ENCODE measurements at places on chromosomes 2 and 18. TPM values are rescaled to one million over a fixed set of nuclear protein-coding genes. Genes with fewer than 3 reads are reported as not detected.

LRRTM4 gene
- not detected for total RNA-seq

DNER gene
- 1.2 TPM for total RNA-seq

SLC38A11 gene
- not detected for total RNA-seq

DNA sequence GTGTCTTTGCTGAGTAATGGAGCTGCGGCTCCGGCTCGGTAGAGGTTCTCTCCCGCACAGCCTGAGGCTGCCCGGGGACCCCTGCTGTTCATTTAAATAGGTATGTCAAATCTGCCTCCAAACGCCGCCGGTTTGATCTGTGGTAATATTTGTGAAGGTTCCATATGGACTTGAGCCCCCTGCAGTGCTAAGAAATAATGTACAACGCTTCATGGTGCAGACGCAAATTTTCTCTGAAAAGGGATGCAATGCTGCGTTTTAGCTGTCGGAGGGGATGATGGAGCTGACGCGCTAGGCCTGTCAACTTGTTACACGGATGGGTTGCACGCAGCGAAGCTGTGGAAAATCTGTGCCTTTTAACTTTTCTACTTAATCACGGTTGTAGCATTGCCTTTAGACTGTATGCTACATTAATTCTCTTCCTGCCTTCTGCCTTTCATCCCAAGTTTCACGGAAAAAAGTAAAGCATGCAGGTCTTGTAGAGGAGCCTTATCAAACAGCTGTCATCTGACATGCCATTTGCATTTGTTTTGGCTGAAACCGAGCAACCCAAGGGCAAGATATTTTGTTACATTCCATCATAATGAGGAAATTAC lies 43.2 kb downstream of the MRPS9 start:
- no peaks in the 10 kb centered on the region for H3K4me1 ChIP-seq
- H3K36me3 ChIP-seq, result no peaks in the 10 kb centered on the region
- no peak for DNase-seq
- H3K4me3 ChIP-seq, result no peak overlapping the region

DNA sequence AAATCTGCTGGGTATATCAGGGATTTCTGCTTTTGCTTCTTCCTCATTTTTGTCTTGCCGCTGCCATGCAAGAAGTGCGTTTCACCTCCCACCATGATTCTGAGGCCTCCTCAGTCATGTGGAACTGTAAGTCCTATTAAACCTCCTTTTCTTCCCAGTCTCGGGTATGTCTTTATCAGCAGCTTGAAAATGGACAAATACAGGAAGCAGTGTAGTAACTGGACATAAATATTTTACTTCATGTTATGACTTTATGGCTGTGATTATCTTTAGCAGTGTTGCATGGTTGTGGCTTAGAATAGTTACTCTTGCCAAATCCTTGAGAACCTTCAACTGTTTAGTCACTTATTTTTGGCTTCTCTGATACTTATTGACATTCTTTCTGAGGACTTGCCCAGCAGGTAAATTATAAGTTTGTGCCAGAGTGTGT lies 66.2 kb upstream of the DLX2 start:
- peaks cover 4% of the 10 kb centered on the region for H3K4me1 ChIP-seq
- H3K27ac ChIP-seq, result no peak overlapping the region
- H3K27me3 ChIP-seq, result no peaks in the 10 kb centered on the region
- no peak for DNase-seq
- no peak overlapping the region for H3K4me3 ChIP-seq

DNA sequence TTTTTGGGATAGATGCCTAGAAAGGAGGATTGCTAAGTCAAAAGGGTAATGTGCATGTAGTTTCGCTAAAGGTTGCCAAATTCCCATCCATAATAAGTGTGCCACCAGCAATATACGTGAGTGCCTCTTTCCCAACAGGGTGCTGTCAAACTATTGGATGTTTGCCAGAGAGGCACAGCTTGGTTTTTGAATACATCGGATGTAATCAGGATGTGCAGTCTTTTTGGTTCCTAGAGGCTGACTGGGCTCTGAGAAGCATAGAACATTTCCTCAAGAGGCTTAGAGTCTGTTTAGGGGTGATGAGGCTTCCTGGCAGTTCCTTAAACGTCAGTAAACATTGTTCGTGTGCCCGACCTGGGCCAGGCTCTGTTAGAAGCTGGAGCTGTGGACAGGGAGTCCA lies 28.0 kb downstream of the AGAP1 start:
- no peak overlapping the region for H3K27ac ChIP-seq
- no peak overlapping the region for H3K4me3 ChIP-seq
- no peaks in the 10 kb centered on the region for H3K36me3 ChIP-seq
- no peak for DNase-seq

- no peak overlapping the region for H3K27ac ChIP-seq
- H3K4me3 ChIP-seq, result no peak overlapping the region
- no peaks in the 10 kb centered on the region for H3K27me3 ChIP-seq
- H3K4me1 ChIP-seq, result no peaks in the 10 kb centered on the region
- no peaks in the 10 kb centered on the region for H3K36me3 ChIP-seq
Observed at GRCh38 chr2:6231166-6231565, 539.0 kb downstream of the SOX11 start.

- no peak overlapping the region for H3K27ac ChIP-seq
- H3K27me3 ChIP-seq, result no peaks in the 10 kb centered on the region
- H3K36me3 ChIP-seq, result no peaks in the 10 kb centered on the region
- no peak overlapping the region for H3K4me3 ChIP-seq
- no peaks in the 10 kb centered on the region for H3K4me1 ChIP-seq
Observed at GRCh38 chr2:148745151-148745851, 100.8 kb downstream of the EPC2 start.

GRCh38 chr2:46230115-46230571 lies 67.1 kb upstream of the EPAS1 start:
- H3K4me3 ChIP-seq, result no peak overlapping the region
- DNase-seq, result peak; percentile 74
- peak overlapping the region; percentile 42 for H3K27ac ChIP-seq
- no peaks in the 10 kb centered on the region for H3K27me3 ChIP-seq
- H3K4me1 ChIP-seq, result peaks cover 8% of the 10 kb centered on the region

DNA sequence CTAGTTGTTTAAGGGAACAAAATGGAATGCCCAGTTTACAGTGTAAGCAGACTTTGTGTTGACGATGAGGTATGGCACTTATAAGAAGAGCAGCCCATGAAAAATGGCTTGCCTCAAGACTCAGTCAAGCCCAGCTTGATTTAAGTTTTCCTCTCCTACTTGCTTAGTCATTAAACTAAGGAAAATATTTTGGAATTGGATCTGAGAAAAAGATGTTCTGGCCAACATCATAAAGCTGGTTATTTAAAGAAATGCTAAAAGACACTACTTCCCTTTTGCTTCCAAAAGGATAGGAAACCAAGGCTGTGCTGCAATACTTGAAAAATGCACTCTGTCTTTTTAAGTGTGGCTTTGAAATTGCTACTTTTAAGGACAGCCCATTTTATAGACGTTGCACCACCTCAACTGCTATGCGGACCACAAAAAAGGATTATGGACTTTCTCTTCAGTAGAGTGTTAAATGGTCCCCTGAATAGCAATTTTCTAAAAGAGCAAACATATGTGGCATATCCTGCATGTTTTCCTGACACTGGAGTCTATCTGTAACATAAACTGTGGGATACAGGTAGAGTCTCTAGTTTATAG lies 32.1 kb downstream of the CCDC141 start:
- H3K4me3 ChIP-seq, result no peak overlapping the region
- H3K27me3 ChIP-seq, result no peaks in the 10 kb centered on the region
- H3K27ac ChIP-seq, result no peak overlapping the region
- no peak for DNase-seq
- H3K4me1 ChIP-seq, result peaks cover 4% of the 10 kb centered on the region
- no peaks in the 10 kb centered on the region for H3K36me3 ChIP-seq

- H3K27ac ChIP-seq, result no peak overlapping the region
- no peaks in the 10 kb centered on the region for H3K4me1 ChIP-seq
- DNase-seq, result no peak
- no peaks in the 10 kb centered on the region for H3K36me3 ChIP-seq
- no peaks in the 10 kb centered on the region for H3K27me3 ChIP-seq
- H3K4me3 ChIP-seq, result no peak overlapping the region
Observed at GRCh38 chr18:39711701-39712100, 2146.1 kb upstream of the CELF4 start.

DNA sequence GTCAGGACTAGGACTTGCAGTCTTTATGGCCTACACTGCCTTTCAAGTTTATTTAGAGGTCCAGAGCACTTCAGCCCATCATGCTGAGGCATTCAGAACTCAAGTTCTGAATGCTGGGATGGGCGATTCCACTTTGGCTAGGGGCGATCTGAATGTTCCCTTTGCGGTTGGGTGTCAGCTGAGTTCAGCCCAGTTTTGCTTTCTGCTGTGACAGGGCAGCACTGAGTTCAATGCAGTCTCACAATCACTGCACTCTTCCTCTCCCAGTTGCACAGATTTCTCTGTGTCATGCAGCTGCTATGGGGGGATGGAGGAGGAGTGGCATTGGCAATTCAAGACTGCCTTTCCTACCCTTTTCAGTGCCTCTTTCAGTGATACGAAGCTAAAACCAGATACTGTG lies 1232.0 kb upstream of the FAM98A start:
- no peaks in the 10 kb centered on the region for H3K27me3 ChIP-seq
- H3K36me3 ChIP-seq, result no peaks in the 10 kb centered on the region
- no peak for DNase-seq
- no peak overlapping the region for H3K4me3 ChIP-seq
- no peaks in the 10 kb centered on the region for H3K4me1 ChIP-seq
